ENCODE measurements at places on chromosomes 5 and 9.
A peak's percentile ranks its signal among the peaks of the same experiment; 100 is the strongest.

- no peak for DNase-seq
Observed at GRCh38 chr5:134575316-134575715, 49.8 kb downstream of the JADE2 start.

DNA sequence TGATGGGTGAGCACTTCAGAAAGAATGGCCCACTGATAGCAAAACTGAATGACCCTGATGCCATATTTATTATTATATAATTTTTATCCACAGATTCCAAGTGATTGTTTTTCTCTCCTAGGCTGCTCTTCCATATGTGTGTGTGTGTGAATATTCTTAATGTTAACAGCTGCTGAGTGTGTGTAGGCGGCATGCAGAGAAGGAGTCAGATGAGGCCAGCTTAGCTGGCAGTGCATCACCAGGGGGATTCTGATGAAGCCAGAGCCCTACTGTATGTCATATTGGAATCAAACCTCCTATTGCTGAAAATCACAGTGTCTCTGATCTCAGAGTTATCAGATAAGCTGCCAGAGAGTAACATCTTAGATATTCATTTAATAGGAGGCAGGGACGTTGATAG is 177.1 kb downstream of the DMAC1 start:
- no peak for DNase-seq

GRCh38 chr9:136858452-136858843 is 6.3 kb downstream of the MAMDC4 start:
- DNase-seq = no peak

DNA sequence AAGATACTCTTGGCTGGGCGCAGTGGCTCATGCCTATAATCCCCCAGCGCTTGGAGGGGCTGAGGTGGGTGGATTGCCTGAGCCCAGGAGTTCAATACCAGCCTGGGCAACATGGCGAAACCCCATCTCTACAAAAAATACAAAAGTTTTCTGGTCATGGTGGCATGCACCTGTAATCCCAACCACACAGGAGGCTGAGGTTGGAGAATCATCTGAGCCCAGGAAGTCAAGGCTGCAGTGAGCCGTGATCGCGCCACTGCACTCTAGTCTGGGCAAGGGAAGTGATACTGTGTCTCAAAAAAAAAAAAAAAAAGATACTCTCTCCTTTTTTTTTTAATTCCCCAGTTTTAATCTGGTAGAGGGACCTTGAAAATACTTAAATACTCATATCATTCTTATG is 15.0 kb downstream of the ANKRD33B start:
- no peak for DNase-seq

DNA sequence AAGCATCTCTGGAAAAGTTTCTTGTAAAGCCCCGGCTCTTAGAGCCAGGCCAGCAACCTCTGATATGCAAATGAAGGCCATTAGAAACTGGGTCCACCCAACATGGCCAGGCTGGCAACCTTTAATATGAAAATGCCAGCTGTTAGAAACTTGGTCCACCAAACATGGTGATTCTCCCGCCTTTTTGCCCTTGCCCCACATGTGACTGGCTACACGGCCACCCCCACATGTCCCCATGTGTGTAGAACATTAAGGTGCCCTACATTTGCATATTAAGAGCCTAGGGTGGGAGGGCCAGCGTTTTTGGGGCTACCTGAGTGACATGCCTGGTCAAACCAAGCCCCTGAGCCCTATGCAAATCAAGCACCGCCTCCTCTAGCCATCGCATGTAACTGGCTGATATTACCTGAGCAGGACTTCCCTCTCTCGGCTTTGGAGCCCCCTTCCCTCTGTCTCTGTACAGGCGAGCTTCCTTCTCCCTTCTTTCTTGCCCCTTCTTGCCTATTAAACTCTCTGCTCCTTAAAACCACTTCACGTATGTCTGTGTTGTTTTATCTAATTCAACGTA is 39.0 kb downstream of the S100Z start:
- no peak for DNase-seq

DNA sequence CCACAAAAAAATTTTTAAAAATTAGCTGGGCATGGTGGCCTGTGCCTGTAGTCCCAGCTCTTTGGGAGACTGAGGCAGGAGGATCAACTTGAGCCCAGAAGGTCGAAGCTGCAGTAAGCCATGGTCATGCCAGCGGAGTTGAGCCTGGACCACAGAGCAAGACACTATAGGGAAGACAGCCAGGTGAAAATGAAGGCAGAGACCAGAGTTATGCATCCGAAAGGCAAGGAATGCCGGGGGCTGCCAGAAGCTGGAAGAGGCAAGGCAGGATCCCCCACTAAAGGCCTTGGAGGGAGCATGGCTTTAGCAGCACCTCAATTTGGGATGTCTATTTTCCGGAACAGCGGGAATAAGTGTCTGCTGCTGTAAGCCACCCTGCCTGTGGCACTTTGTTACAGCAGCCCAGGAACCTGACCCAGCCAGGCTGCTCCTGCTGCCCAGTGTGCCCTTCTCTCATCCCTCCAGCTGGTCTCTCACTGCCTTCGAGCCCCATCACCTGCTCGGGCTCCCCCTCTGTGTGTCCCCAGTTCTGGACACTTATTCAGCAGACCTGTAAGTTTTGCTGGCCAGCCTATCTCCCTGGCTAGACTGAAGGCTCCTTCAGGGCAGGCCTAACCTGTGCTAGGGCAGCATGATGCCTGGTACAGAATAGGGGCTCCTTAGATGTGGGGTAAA is 16.8 kb upstream of the JADE2 start:
- DNase-seq = no peak

- DNase-seq = no peak
Observed at GRCh38 chr5:137119321-137119720, 379.8 kb downstream of the SPOCK1 start.

DNA sequence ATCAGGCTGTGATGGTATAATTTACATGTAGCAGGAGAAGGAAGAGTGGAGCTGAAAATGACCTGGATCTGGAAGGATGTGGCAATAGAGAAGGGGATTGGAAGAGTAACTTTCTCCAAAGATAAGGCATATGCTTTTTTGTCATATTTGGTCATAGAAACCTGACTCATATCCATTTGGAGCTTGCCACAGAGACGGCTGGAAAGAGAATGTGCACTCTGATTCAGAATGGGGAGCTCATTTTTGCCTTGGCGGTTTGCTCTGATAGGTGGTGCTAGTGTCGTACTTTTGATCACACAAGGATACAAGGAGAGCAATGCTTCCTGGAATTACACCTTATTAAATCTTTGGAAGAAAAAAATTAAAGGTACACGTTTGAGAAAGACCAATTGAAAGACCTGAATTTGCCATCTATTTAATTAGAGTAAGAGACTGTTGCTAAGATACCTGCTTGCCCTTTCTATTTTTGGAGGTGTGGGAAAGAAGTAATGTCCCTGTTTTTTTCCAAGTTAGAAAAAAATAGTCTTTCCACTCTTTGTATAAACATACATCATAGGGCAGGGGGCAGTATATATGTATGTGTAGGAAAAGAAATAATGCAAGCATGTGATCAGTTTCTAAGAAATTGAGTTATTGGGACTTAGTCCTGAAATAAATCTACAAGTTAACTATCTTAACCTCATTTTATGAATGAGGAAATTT is 5.4 kb downstream of the LSM11 start:
- DNase-seq = no peak

- no peak for DNase-seq
Observed at GRCh38 chr9:68653141-68653595, 51.9 kb upstream of the PIP5K1B start.

GRCh38 chr9:107486674-107487520 is 2.7 kb downstream of the KLF4 start:
- no peak for DNase-seq

GRCh38 chr5:77210964-77211690 is 647 bp downstream of the PDE8B start:
- DNase-seq = no peak

DNA sequence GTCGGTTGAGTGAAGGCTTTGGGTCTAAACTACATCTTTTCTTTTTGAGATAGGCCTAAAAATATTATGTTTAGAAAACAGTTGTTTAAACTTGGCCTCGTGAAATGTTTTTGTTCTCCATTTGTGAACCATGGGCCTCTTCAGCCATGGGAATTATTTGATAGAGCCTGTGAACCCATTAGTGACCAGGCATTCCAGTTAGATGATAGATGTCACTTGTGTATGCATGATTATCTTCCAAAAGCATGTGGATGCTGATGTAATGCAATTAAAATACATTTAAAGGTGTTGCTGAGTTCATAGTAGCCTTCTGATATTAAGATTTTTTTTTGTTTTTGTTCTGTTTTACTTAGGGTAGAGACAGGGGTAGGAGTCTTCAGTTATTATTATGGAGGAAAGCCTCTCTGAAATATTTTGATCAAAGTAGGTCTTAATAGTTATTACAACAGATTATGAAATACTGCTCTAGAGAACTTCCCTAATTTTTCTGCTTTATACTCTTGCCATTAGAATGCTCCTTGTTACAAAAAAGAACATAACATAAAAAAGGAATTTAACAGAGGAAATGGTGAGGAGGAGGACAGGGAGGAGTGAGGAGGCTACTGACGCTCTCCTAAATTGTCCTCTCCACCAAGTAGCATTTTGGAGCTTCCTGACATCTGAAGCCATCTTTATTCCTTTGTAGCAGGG is 32.9 kb downstream of the CPEB4 start:
- DNase-seq = no peak

DNA sequence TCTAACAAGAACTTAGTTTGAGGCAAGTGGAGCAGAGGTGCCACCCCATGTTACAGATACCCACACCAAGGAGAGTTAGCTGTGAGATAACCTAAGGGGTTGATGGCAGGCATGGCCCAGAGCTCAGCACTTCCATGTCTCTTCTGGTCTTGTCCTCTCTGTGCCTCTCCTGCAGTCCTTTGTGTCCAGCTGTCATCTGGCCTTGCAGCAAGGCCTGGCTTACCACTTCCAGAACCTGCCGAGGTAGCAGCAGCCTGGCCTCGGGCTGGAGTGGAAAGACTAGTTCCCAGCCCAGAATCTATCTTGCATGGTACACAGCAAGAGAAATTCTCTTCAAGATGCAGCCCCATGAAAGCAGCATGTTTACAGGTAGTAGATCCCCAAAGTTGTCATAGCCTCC is 41.5 kb downstream of the PIP5K1B start:
- no peak for DNase-seq

GRCh38 chr5:36027711-36028110 is 36.5 kb upstream of the UGT3A1 start:
- no peak for DNase-seq

- DNase-seq = peak; percentile 37
Observed at GRCh38 chr5:58940446-58940845, 357.6 kb downstream of the RAB3C start.

DNA sequence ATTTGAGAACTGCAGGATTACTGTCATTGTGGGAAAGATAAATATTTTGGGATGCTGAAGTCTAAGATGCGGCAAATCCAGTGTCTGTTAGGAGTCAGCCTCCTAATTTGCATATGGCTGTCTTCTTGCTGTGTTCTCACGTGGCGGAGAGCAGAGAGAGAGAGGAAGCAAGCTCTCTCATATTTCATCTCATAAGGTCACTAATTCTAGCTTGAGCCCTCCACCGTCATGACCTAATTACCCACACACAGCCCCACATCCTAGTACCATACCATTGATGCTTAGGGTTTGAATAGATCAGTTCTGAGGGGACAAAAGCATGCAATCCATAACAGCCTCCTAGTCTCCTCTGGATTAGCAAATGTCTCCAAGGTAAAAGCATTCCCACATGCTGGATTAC is 124.5 kb downstream of the CDH12 start:
- no peak for DNase-seq

DNA sequence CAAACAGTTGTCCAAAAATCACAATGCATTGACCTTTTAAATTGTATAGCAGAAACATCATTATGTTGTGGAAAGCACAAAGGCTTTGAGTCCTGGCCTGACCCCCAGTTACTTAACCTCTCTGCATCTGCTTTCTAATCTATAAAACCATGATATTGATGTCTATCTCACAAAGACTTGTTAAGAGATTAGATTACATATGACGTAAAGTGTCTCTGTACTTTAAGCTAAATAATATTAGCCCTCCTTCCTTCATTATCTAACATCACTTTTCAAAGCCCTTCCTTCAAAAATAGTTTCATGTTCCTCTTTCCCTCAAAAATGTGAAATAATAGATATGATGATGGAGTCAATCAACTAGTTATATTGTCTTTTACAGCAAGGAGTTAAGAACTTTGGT is 3.4 kb downstream of the ADAMTS6 start:
- DNase-seq = no peak

GRCh38 chr9:128214571-128215490 is 11.7 kb downstream of the DNM1 start:
- no peak for DNase-seq

DNA sequence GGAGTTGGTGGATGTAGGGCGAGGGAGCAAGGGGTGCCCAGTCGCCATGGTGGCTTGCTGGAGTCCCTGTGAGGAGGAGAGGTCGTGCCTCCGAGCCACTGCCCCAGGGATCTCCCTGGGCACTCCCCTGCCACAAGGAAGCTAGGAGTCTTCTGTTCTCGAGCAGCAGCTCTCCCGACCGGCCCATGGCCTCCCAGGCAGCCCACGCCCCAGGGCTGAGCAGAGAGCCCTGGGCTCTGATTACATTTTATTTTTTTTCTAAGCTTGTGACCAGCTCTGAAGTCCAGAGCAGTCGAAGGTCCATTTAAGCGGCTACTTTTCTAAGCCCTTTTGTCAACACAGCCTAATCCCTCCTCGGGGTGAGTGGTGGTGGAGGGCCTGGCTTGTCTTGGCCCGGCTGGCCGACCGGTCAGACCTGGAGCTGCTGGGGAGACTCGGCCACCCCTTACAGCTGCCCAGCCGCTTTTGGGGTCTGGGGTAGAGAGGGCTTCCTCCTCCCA is 2.1 kb downstream of the RXRA start:
- no peak for DNase-seq

DNA sequence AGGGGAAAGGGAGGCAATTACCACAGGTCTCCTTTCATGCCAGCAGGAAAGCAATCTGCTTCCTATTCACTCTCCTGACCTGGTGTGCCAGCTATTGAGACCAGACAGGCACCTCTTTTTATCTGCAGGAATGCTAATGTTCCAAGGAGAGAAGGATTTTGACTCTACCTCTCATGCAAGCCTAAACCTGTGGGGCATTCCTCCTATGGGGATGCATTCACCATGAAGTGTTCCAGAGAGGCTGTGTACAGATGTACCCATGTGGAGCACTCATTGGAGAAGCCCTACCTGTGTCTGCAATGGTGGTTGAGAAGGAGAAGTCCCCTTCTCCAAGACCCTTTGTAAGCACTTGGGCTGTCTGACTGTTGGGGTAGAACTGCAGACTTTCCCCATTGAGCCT is 45.4 kb upstream of the EDIL3 start:
- no peak for DNase-seq

All from COLO829 (cell line).